ENCODE measurements at places on chromosomes 6 and 20.

DNA sequence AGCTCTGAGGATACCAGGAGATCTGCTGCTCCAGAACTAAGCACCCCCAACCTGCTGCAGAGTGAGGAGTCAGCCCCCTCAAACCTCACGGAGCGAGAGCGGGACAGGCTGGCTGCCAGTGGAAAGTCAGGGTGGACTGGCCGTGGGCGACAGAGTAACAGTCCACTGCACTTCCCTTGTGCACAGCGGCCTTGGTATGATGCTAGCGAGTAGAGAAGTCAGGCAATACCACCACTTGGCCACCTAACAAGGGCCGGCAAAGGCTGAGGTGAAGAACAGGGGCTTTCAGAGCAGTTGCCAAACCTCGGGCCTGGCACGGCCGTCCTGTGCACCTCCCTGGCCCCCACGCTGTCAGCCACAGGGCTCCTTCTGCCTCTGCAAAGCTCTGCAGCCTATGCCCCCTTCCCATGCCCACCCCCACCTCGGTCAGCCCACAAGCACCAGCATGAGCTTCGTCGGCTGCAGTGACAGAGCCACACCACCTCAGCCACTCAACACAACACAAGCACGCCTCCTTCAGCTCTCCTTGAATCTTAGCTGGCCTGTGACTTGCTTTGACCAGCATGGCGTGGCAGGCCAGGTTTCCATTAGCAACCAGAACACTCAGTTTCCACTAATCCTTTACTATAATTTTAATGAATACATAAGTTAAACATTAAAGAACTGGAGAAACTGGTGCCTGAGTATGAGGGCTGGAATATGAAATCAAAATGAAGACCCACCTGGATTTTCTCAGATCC is 127.6 kb upstream of the SNX9 start:
- DNase-seq, result no peak

- no peak for DNase-seq
These were observed 7.7 kb upstream of the ZNF343 start for GRCh38 chr20:2516399-2516798.

DNA sequence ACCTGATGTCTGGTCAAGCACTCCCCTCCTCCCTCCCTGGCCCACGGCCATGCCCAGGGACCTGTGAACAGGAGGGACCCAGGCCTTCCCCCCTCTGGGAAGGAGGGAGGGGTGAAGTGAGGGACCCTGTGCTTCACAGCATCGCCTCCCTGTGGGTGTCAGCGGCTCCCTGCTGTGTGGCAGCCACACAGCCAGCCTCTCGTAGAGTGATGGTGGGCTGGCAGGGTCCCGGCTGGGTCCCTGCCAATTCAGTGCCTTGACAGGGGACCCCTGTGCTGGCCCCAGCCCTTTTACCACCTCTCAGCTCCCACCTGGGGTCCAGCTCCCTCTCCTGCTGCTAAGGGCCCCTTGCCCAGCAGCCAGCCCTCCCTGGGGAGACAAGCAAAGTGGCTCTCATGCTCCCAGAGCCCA is 31.3 kb upstream of the GRM4 start:
- no peak for DNase-seq

- DNase-seq, result no peak
These were observed 75.8 kb downstream of the TMEM170B start for GRCh38 chr6:11613336-11613735.

DNA sequence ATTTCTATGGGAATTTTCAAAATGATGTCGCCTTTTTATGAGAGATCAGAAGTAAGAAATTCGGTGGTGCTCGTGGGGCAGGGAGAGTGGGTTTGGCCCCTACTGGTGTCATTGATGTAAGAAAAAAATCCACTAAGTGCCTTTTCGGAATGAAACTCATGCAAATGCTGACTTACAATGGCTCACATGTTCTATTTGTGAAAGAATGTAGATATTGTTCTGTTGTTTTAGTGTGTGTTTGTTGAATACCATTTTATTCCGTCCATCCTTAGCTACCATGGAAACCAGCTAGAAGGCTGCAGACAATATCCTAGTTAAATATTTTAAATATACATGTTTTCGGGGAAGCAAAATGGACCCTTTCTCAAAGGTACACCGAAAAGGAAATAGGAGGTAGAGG is 304.9 kb downstream of the TAF4 start:
- DNase-seq, result no peak

DNA sequence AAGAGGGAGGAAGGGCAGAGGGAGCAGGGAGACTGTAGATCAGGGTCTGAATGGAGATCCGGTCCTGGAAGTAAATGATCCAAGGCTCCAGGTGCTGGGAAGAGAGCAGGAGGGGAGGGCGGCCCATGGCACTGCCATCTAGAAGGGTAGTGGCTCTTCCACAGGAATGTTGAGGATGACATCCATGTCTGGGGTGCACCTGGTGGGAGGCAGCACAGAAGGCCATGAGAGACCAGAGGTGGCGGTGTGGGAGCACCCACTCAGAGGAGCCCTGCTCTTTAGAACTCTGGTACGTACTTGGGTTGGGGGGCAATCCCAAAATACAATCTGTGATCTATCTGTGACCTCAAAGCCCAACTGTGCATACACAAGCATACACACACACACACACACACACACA is 13.5 kb downstream of the DEFB132 start:
- no peak for DNase-seq

DNA sequence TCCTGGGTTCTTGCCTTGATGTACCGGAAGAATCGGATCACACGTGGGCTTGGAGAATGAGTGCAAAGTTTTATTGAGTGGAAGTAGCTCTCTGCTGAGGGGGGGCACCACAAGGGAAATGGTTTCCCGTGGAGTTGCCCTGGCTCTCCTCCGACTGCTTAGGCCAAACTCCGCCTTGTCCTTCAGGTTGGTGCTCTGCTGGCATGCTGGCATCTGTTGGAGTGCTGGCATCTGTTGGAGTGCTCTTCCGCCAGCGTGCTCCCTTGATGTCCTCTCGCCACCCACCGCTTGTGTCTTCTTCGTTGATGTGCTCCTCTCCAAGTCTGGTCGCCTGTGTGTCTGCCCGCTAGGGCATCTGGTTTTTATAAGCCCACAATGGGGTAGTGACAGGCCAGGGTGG is 317.1 kb upstream of the HSF2 start:
- no peak for DNase-seq

GRCh38 chr6:36636687-36637418 is 41.7 kb upstream of the CDKN1A start:
- no peak for DNase-seq

DNA sequence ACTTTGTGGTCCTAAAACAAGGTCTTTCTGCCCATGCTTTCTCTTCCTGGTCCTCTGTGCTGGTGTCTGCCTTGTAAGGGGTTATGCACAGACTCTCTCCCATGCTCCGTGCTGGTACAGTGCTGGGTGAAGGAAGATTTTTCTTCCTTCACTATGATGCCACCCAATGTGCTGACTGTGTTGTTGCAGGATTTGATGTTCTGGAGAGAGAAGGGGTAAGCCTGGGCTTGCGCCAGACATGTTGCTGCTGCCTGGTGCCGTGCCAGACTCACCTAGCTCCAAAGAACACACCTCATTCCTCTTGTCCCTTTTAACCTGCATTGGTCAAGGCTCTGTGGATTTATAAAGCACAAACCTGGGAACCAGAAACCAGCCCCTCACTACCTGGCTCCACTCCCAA is 28.4 kb upstream of the ARMH2 start:
- DNase-seq, result no peak

GRCh38 chr6:31187780-31188194 is 17.3 kb upstream of the POU5F1 start:
- no peak for DNase-seq

DNA sequence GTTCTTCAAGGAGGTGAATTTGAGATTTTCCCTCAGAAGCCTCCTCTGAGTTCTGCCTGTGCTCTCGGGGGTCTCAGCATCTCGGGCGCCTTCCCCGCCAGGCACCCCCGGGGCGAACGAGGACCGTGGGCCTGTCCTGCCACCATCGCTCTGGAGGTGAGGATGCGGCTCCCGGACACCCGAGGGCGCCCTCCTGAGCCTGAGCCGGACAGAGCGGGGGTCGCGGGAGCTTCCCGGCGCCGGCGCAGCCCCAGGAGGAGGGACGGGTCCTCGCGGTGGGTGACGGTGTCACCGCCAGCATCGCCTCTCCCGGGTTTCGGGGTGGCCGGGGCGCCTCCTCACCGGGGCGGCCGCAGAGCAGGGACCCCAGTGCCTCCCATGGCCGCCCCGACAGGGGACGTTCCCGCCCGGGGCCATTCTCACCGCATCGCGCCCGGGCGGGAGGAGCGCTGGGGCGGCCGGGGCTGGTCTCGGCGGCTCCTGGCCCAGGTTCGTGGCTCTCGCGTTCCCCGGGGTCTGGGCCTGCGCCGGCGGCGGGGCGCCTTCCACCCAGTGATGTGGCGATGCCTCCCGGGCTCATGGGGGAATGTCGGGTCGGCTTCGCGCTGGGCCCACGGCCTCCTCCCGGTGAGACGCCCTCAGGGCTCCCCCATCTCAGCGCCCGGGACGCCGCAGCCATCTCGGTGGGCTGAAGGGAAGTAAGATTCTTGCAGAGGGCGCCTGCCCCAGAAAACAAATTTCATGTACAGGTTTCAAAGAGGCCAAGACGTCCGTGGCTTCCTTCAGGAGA is 210.5 kb downstream of the ERMARD start:
- DNase-seq, result no peak

- DNase-seq, result no peak
These were observed 217.1 kb downstream of the SMOC2 start for GRCh38 chr6:168658059-168658458.

DNA sequence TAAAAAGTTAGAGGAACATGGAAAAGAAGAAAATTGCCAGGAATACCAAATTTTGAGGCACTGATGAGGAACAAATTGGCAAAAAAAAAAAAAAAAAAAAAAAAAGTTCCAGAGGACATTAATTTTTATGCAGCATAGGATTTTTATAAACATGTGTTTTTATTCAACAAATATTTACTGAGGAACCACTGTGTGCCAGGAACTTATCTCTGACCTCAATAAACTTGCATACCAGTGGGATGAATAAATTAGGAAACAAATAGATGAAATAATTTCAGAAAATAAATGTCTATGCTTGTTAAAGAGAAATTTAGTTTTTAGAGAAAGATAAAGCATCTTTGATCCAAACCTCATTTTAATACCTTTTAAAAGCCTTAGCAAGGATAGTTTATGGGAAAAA is 175.1 kb downstream of the PDE10A start:
- no peak for DNase-seq

DNA sequence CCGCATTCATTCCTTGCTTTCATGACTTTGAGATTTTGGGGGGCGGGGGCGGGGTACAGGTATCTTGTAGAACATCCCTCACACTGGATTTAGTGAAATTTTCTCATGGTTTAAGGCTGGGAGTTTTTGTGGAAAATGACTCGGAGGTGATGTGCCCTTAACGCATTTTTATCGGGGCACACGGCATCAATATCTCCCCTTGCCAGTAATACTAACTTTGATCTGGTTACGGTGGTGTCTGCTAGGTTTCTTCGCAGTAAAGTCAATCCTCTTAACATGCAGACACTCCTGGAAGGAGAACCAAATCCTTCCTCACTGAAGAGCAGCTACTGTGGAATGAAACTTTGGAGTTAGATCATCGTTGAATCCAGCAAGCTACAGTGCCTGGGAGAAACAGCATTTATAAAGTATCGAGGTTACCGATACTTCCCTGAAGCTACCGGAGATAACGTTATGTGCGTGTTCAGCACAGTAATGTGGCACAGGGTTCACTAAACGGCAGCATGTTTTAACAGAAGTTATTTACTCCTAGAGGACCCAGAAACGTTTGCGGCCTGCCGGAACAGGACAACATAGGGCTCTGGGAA is 1.2 kb upstream of the DYNLRB1 start:
- no peak for DNase-seq

DNA sequence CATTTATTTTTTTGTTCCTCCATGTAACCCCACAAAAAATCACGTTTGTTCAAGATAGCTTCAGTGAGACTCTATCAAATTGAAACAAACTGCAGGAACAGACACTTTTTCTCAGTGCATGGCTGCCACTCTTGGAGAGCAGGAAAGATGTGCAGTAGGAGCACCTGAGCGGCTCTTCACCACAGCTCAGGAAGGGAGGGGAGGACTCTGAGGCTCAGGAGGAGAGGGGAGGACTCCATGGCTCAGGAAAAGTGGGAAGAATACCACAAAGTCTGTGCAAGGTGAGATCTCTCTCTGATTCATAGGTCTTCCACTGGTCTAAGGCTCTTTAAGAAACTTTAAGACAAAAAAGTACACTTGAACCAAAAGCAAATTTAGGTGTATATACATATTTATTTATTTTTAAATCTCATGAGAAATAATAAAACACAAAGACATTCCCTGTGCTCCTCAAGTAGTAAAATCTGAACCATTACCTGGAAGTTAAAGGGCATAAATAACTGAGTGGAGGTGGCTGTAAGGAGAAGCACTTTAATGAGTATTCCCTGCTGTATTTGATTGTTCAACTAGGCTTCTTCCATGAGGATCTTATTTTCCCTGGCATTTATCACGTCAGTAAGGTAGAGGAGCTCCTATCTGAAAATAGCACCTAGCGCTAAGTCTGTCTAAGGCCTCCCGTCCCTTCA is 69.2 kb upstream of the CCN6 start:
- no peak for DNase-seq

DNA sequence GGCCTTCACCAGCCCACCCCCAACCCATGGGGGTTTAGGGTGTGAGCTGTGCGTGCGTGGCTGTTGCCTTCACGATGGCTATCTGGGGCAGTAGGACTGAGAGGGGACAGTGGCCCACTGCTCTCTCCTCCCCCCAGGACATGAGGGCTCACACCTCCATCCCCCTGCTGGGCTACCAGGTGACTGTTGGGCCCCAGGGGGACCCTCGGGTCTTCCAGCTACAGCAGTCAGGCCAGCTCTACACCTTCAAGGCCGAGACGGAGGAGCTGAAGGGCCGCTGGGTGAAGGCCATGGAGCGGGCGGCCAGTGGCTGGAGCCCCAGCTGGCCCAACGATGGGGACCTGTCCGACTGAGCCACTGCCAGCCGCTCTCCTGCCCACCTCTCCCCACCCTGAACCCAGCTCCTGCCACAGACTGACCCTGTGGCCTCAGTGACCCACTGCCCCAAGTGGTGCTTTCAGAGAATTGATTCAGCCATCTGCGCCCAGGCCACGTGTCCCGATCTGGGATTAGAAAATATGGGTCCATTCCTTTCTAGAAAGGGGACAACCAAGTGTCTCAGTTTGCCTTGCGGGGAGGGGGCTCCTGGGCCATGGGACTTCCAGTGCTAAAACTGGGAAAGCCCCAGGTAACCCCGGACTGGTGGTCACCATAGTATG is 22.5 kb downstream of the FGD2 start:
- DNase-seq, result no peak

DNA sequence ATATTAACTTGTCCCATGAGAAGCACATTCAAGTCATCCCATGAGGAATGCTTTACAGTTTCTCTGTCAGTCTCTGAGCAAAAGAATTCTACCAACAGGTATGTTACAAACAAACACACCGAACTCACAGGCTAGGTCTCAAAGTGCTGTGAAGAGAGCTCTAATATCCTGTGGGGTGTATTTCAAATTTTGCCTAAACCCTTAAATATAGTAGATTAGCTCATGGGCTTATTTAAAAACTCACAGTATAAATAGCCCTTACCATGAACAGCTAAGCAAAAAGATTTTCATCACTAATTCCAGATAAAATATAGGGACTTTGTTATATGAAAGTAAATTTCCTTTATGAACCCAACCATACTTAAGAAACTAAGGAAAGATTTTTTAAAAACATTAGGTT is 77.8 kb downstream of the FILIP1 start:
- DNase-seq, result no peak

GRCh38 chr6:161161889-161162624 is 111.8 kb downstream of the AGPAT4 start:
- DNase-seq, result no peak

GRCh38 chr20:10741060-10741459 is 67.3 kb upstream of the JAG1 start:
- DNase-seq, result no peak

GRCh38 chr6:87873556-87873955 is 171.5 kb upstream of the AKIRIN2 start:
- DNase-seq, result no peak

- no peak for DNase-seq
These were observed 896.4 kb downstream of the TFAP2A start for GRCh38 chr6:9518431-9518830.

Data from AML-193 (cell line).